ENCODE measurements at places on chromosomes 5 and 9. TPM values are rescaled to one million over a fixed set of nuclear protein-coding genes. Genes with fewer than 3 reads are reported as not detected.

KCNV2 gene
- total RNA-seq = not detected

MARVELD2 gene
- total RNA-seq = 0.40 TPM

SHISAL2B gene
- not detected for total RNA-seq

PLEKHG4B gene
- not detected for total RNA-seq
